ENCODE measurements at places on chromosomes 3 and 15. TPM values are rescaled to one million over a fixed set of nuclear protein-coding genes. Genes with fewer than 3 reads are reported as not detected.

The SLC28A2 gene
- not detected for total RNA-seq

The DHFR2 gene
- 12.3 TPM for total RNA-seq

The FBLN2 gene
- not detected for total RNA-seq

The PTH1R gene
- total RNA-seq = not detected

The FETUB gene
- total RNA-seq = not detected

The SCN10A gene
- total RNA-seq = not detected

Measured in activated T-helper 1 cell treated with anti-CD3 and anti-CD28 coated beads, Interleukin-12 subunit alpha, Interleukin-12 subunit beta, Interleukin-2, Interleukin-4 antibody, amounts not matched to agents 30 ng/mL and 10 ng/mL and 1 ng/mL, durations not matched to agents 14 hours and 24 hours and 36 hours (primary cell).